ENCODE measurements at places on chromosomes 12 and 14.

DNA sequence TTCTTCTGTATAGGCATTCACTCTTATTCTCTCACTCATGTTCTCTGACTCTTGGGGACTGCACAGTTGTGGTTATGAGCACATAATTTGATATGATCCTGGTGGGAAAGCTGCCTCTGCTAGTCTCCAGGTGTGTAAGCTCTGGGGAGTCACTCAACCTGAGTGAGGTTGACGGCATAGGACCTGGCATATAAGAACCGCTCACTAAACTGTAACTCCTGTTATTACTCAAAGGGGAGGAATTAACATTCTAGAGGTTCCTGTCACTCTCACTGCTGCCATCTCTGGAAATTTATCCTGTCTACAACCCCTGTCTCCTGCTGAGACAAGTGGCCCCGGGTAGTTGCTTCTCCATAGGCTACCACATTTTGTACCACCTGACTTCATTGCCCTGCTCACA, 14.0 kb downstream of the SRSF5 start:
- no peak for DNase-seq

- no peak for DNase-seq
Measured at GRCh38 chr12:62799126-62799736, 135.7 kb downstream of the PPM1H start.

- no peak for DNase-seq
Measured at GRCh38 chr12:5901416-5901815, 43.6 kb downstream of the ANO2 start.

GRCh38 chr12:85733984-85734383, 102.2 kb downstream of the RASSF9 start:
- no peak for DNase-seq

GRCh38 chr12:19244312-19244711, 114.8 kb downstream of the PLEKHA5 start:
- DNase-seq: no peak

DNA sequence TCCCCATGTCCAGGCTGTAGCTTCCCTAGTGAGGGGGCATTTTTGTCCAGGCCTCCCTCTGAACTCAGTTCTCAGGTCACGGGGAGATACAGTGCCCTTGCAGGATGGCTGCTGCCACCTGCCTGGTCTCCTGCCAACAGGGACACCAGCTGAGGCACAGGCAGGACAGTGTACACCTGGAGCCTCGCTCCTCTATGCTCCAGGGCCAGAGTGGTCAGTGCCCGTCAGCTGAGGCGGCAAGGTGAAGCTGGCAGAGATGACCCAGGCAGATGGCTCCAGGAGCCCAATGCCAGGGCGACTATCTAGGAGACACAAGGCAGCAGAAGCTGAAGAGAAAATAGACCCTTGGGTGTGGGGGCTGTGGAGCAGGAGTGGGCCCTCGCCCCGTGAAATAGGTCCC, 12.6 kb downstream of the TUBA1C start:
- no peak for DNase-seq

DNA sequence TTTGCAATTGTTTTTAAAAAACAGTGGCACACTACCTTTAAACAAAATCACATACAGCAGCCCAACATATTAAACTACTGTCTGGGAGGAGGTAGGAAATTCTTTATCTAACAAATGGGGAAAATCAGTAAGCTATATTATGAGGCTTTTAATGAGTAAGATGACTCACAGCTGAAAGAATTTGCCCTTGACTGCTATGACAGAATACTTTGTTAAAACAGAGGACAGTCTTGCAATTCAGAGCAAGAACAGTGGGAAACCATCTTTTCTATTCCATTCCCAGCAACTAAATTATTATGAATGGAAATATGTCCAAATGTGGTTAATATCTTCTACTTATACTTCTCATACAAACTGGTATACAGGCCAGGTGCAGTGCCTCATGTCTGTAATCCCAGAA, 49.2 kb upstream of the SGPP1 start:
- no peak for DNase-seq

DNA sequence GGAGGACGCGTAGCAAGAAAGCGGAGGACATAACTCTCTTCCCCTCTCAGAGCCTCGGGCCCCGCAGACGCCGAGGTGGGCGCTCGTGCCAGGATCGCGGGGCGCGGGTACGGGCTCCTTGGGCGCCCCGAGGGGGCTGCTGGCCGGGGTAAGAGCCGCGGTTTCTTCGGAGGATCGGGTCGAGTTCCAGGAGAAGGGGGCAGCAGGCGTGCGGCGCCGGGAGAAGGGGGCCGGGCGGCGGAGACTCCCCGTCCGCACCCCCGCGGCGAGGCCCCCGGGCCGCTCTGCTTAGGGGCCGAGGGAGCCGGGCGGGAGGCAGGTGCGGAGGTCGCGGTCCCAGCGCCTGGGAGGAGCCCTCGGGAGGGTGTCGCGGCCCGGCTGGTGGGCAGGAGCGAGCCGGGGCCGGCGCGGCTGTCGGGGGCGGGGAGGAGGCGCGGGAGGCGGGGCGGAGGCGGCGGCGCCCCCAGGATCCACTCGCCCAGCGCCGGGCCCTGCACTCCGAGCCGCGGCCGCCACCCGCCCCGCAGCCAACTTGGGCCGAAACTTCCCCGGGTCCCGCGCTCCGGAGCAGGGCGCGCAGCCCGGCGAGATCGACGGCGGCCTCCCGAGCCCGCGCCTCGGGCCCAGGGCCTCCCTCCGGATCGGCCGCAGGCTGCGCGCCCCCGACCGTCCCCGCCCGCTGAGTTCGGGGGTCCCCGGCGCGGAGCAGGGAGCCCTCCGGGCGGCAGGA, 64.4 kb downstream of the FBXL14 start:
- DNase-seq: no peak

DNA sequence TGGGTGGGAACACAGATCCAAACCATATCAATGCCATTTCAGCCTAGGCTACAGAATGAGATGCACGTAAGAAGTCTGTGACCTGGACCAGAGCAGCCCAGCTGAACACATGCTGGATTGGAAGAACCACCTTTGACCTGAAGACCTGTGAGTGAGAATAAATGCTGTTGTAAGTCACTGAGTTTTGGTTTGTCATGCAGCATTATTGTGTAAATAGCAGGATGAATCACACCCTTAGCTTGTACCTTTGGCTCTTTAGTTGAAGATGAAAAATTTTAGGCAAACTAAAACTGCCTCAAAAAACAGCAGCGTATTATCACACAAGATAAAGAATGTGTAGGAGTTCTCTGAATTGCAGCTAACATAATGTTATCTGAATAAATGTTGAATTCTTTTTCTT, 199.4 kb upstream of the LRIG3 start:
- DNase-seq: no peak

- no peak for DNase-seq
Measured at GRCh38 chr12:123160801-123161487, 10.1 kb upstream of the PITPNM2 start.

GRCh38 chr12:22271023-22271422, 63.5 kb downstream of the ST8SIA1 start:
- DNase-seq: no peak

DNA sequence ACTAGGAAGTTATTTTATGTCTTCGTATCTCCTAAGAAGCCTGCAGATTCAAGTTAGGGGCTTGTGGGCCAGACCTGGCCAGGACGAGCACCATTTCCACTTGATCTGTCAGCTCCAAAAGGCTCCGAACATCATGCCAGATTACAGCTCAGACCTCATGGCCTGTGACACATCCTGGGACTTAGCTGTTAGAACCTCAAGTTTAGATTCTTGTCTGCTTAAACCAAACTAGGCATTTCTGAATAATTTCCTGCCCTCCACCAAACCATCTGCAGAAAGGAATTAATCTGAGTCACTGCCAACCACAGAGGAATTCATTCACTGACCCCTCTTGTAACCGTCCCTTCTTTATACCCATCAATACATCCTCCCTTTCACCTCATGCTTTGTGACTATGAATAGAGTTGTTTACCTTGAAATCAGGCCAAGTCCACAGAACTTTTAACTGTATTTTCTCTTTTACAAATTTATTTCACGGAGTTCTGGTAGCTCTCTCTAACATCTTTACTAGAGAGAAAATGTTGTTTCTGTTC, 120.3 kb downstream of the FBXL14 start:
- no peak for DNase-seq

- no peak for DNase-seq
Measured at GRCh38 chr14:75067212-75067611, 2.2 kb upstream of the ZC2HC1C start.

- DNase-seq: no peak
Measured at GRCh38 chr12:7989827-7990491, 42.6 kb upstream of the FOXJ2 start.

DNA sequence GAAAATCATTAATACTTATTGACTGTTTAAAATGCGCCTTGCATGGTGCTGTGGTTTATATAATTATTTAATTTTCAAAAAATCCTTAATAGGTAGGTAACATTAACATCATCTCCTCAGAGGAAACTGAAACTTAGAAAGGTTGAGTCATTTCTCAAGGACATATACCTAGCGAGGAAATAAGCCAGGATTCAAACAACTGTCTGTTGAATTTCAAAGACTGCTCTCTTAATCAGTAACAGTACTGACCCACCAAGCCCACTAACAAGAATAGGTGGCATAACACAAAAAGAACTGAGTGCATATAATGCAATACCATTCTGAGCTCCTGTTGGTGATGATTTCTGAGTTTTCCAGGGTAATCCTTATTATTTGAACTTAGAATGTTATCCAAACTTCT, 174.3 kb downstream of the SOX5 start:
- DNase-seq: no peak

DNA sequence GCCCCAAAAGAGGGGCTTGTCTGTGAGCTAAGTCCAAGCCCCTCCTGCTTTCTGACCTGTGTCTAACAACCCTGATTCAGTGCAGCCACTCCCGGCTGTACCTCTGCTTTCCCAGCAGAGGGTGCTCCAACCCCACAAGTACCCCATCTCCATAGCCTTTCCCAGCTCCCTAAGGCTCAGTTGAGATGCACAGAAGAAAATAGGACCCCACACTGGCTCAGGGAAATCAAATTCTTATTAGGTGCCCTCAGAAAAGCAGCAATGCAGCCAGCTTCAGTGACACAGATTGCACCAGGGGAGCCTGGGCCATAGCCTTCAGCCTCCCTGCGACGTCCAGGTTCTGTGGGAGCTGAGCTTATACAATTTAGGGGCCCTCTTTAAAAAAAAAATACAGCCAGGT, 49.9 kb downstream of the LRRC74A start:
- peak; percentile 79 for DNase-seq

GRCh38 chr12:22406627-22407026, 72.1 kb upstream of the ST8SIA1 start:
- no peak for DNase-seq

DNA sequence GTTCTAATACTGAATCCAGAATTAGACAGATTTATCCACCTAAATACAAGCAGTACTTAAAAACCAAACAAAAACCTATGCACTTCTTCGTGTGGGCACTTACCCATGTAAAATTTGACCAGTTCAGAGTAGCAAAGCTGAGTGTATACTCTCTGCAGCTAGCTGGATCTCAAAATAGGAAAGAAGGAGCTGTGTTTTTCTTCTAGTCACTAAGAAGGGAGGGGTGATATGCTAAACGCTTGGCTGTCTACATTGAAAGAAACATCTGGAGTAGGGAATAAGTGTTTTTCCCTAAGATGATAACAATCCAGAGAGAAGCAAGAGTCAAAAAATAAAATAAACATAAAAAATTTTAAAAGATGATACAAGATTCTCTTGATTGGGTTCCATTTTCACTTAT, 20.0 kb downstream of the RBMS2 start:
- no peak for DNase-seq

GRCh38 chr12:24864796-24865125, 84.1 kb downstream of the BCAT1 start:
- DNase-seq: no peak

- DNase-seq: no peak
Measured at GRCh38 chr12:89469361-89469760, 55.2 kb downstream of the GALNT4 start.

DNA sequence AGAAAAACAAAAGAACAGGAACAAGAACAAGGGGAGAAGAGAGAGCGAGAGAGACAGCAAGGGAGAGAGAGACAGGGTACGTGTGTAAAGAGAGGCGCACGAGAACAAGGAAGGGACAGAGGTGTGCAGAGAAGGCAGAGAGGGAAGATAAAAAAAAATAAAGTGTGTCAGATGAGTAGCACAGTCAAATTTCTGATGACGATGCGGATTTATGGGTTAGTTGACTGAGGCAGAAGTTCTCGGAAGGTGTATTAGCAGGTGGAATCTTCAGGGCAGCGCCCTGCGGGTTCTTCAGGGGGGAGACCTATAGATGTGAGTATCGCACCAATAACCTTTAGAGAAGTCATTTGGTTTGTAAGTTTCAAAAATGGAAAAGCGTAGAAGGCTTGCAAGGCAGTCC, 44.8 kb downstream of the PRKAB1 start:
- DNase-seq: no peak

GRCh38 chr12:120813588-120814153, 88.0 kb downstream of the ACADS start:
- no peak for DNase-seq

DNA sequence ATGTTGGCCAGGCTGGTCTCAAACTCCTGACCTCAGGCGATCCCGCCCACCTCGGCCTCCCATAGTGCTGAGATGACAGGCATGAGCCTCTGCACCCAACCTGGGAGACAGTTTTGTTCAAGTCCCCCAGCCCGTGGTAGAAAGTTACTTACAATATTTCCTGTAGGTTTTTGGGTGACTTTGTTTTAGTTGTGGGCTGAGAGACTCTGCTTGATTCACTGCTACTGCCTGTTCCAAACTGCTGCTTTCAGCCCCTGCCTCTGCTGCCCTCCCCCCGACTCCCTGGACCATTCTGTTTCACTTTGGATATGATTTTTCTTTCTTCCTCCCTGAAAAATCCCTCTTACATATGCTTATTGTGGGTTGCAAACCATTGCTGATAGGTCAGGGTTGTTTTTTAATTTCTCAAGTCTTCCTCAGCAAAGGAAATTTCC, 13.4 kb upstream of the PCNX1 start:
- DNase-seq: no peak

DNA sequence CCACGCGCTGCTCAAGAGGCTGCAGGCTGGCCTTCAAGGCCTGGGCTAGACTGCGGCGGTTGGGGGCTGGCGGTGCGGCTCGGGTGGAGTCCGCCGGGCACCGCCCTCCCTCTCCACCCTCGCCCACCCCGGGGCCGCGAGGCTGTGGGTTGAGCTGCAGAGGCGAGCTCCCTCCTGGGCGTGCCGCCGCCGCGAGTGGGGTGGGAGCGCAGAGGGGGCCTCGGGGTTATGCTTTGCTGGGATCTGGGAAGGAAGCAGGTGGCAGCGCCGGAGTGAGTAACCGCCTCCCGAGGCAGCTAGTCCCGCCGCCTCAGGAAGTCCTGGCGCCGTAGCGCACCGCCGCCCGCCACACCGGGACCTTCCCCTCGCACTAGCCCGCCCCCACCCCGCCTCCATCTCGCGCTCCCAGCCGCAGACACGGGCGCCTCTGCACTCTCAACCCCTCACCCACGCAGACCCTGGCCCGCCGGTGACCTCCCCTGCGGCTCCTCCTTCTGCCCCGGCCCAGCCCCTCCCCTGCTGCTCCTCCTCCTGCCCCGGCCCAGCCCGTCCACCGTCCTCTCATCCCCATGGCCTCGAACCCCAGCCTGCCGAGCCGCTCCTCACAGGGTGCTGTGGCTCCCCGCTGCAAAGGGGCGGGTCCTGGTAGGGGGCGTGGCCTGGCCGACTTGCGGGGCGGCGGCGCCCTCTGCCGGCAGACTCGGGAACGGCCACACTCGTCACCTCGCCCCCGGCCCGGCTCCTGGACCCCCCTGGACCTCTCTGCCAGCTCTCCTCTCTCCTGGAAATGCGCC, 16.6 kb downstream of the TAMALIN start:
- peak; percentile 97 for DNase-seq

- no peak for DNase-seq
Measured at GRCh38 chr14:45177076-45177475, 41.3 kb downstream of the FANCM start.

- DNase-seq: no peak
Measured at GRCh38 chr14:94376976-94377865, 11.2 kb downstream of the SERPINA1 start.

Data from D721Med (cell line).